Activated naive CD4-positive, alpha-beta T cell (primary cell): ENCODE measurements at places on chromosomes 5 and 9.

DNA sequence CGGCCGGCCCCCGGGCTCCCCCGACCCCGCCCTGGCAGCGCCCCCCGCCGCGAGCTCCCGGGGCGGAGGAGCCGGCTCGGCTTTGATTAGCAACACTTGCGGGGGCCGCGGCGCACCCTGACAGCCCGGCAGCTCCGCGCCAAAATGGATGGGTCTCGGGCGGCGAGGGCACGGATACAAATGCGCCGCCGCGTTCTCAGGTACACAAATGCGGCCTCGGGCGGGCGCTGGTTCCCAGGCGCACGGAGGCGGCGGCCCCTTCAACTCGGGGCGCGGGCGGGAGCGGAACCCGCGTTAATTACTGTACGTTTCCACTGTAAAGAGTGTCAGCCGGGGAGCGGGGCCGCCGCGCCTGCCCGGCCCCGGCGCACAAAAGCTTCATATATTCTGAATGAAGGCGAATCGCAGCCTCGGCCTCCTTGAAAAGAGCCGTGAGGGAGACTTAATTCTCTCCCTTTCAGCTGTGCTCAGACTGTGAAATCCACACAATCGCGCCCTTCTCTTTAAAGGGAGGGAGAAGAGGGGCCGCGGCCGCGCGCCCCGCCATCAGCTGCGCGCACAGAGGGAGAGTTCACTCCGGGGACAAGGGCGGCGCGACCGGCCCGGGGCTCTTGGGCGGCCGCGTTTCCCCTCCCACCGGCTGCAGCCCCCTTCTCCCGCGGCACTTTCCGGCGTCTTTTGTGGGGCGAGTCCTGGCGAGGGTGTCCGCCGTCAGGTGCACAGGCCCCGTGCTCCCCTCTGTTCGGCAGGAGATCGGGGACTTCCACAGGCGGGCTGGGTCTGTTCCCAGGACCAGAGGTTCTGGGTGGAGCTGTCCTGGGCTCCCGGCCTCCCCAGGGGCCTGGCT is 27.0 kb downstream of the MSX2 start:
- no peak for DNase-seq

DNA sequence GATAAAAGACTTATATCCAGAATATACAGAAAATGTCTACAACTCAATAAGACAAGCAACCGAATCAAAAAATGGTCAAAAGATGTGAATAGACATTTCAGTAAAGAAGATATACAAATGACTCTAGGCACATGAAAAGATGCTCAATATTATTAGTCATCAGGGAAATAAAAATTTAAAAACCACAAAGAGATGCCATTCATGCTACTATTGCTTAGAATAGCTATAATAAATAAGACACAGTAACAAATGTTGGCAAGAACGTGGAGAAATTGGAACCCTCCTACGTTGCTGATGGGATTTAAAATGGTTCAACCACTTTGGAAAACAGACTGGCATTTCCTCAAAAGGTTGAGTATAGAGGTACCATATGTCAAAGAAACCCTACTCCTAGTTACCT is 39.8 kb downstream of the POLK start:
- no peak for DNase-seq

- DNase-seq = no peak
Observed at GRCh38 chr5:77781076-77781475, 4.9 kb upstream of the TBCA start.

GRCh38 chr5:172436078-172436878 is 18.0 kb downstream of the SH3PXD2B start:
- DNase-seq = no peak

DNA sequence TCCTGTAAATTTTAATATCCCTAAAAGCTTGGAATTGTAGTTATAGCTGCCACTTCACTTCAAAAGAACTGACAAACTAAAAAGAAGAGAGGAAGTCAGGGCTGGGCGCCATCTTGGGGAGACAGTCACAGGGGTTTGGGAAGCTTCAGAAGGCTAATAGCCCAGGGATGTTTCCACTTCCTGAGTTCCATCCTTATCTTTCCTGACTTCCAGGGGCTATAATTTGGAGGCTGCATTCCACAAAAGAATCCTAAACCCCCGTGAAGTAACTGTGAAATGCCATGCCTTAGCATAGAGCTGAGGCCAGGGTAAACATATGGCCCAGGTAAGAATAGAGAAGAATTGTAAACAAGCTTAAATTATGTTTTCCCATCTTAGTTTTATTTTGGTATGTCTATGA is 75.4 kb upstream of the LPAR1 start:
- no peak for DNase-seq

DNA sequence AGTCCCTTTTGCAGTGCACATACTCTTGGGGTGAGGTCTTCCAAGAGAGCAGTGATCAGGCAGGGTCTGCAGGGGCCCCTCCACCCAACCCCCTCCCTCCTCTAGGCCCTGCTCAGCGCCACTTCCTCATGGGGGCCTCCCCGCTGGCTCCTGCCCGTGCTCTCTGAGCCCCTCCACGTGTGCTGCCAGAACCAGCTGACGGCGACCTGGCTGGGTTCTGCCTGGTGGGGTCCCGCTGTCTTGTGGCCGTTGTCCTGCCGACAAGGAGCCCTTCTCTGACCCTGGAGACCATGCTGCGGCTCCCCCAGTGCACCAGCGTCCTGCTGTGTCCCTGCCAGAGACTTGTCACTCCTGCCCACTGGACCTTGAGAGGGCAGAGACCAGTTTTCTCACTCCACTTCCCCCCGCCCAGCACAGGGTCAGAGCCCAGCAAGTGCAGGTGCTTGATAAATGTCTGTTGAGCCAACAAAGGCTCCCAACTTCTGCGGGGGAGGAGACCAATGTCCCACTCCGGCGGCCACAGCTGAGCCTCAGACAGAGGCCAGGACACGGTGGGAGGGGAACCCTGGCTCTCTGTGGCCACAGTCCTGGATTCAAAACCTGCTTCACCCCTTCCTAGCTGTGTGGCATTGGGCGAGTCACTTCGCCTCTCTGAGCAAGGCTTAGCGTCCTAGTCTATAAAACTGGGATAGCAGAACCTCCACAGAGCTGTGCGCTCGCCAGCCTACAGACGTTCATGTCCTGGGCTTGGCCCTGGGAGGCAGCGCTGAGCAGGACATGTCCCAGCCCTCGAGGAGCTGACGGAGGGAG is 24.8 kb downstream of the SARDH start:
- DNase-seq = no peak

DNA sequence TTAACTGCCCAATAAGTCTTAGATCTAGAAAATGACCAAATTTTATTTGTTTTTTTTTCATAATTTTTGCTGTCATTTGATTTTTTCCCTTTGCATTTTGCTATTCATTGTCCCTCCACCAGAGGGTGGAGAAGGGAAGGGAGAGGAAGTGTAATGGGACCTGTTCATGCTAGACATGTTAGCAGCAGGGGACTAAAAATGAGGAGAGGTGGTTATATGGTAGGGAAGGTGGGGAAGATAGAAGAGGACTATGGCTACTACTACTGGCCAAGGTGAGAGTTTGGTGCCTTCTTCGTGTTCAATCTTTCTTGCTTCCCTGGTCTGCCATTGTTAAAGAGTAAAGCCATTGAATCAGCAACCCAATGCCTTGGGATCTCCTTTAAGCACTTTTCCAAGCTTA is 6.4 kb downstream of the GRIA1 start:
- no peak for DNase-seq

DNA sequence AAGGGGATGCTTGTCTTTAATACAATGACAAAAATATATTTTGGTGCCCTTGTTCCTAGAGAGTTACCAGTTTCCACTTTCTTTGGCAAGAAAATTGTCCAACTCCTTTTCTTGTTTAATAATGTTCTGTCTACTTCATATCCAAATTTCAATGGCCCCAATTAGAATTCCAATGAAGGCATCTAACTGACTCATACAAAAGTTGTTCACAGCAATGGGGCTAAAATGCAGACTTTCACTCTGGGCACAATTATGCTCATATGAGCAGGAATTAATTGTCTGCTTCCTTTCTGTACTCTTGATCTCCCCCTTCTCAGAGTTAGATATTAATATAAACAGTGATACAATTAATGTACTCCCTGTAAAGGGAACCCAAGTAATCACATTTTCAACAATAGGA is 42.1 kb upstream of the ZNF622 start:
- no peak for DNase-seq

DNA sequence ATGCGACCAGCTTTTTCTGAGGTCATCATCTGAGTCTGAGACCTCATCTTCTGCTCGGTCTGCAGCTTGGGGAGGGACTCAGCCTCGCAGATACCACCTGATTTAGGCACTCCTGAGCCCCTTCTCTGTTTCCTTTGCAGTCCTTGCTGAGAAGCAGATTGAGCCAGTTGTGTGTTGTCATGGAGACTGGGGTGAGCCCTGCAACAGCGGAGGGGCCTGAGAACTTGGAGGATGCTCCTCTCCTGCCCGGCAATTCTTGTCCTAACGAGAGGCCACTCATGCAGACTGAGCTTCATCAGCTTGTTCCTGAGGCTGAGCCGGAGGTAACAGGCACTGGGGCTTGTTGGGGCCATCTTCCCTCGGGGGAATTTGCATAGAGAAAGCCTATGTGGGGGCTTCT is 19.2 kb downstream of the TEX53 start:
- no peak for DNase-seq
